Activated T-helper 1 cell treated with anti-CD3 and anti-CD28 coated beads, Interleukin-2, amount 50 U/mL, for 16 hours (primary cell): ENCODE measurements at places on chromosomes 13 and 19.

- no peak for DNase-seq
Measured at GRCh38 chr13:103157016-103157415, 90.8 kb upstream of the SLC10A2 start.

DNA sequence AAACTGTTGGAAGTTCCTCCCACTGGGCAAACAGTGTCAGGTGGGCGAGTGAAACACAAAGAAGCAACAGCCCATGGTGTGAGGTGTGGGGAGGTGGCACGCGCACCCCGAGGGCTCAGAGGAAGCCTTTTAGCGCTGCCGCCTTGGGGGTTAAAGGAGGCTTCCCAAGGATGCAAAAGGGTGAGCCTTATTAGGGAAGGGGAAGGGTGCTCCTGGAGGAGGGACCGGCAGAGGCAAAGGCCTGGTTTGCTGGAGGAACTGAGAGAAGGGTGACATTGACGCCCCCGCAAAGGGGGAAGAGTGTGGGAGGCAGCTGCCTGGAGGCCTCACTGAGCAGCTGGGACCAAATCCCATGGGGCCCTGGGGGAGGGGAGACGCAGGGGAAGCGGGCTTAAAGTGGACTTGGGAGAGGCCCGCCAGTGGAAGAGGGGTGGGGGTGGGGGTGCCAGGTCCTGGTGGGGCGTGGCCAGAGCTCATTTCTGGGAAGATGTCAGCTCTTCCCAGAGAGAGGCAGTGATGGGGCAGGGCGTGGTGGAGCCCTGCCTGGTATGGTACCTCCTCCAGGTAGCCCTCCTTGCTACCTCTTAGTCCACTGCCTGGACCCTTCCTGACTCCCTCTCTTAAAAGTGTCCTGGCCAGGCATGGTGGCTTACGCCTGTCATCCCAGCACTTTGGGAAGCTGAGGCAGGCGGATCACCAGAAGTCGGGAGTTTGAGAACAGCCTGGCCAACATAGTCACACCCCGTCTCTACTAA lies 12.0 kb upstream of the FCHO1 start:
- DNase-seq, result no peak

DNA sequence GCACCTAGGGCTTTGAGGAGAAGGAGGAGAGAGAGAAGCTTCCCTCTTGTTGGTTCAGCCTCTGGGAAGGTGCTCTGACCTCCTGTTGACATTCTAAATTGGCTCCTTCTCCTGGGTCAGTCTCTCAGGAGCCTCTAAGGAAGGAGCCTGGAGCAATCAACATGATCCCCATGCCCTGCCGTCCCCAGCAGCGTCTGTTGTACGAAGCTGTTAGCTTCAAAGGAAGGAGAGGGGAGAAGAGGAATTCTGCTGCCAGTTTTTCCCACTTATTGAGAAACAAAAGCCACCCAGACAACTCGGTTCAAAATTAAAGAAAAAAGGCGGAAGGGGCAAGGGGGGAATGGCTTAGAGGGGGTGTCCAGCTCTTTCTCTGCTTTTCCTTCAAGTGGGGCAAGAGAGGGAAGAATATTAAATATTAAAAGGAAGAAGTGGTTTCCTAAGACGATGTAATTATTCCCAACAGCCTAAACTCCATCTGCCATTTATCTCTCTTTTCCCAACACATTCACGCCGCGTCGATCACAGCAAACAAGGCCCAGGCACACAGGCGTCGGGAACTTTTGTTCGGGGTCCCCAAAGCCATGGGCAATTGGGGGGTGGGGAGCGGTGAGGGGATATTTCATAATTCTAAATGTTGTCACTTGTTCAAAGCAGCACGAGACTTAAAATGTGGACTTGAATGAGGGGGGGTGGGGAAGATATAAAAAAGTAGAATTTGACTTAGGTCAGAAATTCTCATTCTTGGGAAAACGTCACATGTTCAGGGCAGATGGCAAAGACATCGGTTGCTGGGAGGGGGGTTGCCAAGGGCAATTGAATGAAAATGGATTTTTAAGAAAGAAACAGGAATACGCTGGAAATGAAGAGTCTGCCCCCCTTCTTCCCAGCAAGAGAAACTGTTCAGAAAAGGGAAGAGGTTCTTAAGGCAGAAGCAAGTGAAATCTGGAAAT lies 116.8 kb upstream of the CACNA1A start:
- no peak for DNase-seq

DNA sequence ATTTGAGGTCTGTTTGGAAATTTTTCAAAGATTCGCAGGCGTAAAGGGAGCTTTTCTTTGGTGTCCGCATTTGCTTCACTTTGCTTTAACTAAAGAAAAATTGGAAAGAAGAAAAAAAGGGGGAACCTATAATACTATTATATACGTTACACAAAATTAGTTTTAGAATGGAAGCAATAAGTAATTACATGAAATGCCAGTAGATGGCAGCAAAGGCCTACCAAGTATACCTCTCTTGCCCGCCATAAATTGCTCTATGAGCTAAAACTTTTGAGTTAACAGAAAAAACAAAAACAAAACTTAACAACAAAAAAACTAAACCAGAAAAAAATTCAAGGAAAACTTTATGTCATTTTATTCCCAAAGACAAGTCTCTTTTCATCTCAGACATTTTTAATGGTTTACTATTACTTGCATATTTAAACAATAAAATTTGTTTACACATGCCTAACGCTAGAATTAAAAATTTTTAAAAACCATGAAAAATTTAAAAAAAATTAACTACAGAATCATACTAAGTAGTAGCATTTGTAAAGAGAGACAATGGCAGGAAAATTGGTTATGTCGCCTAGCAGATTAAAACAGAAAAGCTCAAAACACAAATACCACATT lies 271.4 kb downstream of the NALCN start:
- no peak for DNase-seq

DNA sequence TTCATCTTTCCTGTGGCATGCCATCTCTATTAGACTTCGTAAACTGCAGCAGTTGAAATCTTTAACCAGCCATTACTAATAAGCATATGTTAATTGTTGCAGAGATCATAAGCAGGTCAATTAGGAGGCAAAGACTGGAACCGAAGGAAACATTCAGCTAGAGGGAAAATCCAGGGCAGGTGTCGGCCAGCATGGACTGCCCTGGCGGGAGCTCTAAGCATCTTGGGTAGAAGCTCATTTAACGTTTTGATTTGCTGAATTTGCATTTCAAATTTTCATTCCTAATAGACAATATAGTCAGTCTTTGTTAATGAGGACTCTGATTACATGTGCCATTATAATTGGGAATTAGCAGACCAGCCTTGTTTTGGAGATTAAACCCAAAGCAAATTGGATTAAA lies 238.6 kb downstream of the POU4F1 start:
- DNase-seq, result no peak

- no peak for DNase-seq
Measured at GRCh38 chr13:110984381-110984780, 69.5 kb upstream of the ANKRD10 start.

DNA sequence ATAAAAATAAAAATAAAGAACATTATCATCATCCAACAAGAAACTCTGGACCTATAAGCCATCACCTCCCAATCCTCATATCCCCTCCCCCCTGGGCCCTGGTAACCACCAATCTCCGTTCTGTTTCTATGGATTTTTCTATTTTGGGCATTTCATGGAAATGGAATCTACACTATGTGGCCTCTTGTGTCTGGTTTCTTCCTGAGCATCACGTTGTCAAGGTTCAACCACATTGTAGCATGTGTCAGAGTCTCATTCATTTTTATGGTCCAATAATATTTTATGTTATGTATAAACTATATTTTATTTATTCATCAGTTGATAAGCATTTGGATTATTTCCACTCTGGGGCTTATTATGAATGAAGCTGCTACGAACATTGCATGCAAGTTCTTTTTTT lies 26.9 kb downstream of the SULT2B1 start:
- DNase-seq, result no peak

DNA sequence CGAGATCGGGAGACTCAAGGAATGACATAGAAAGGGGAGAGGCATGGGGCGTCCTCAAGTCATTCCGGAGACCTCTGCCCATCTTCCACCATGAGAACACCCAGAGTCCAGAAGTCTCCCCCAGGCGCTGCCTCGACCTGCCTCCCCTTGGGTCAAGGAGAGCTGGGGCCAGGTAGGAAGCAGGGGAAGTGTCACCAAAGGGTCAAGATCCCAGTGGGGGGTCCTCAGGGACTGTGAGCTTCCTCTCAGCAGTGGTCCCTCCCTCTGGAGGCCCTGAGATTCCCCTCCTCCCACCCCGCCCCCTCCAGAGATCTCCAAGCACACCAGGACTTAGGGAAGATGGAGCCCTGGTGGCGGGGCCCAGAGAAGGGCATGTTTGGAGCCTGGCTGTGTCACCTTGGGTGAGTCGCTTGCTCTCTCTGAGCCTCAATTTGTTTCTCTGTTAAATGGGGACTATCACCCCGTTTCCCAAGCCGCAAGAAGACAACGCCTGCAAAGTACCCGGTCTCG lies 919 bp downstream of the DACT3 start:
- DNase-seq, result no peak

- DNase-seq, result no peak
Measured at GRCh38 chr19:10836479-10837330, 693 bp upstream of the TMED1 start.

- DNase-seq, result no peak
Measured at GRCh38 chr13:33745370-33746324, 72.3 kb upstream of the RFC3 start.

- no peak for DNase-seq
Measured at GRCh38 chr19:39746836-39747529, 9.2 kb upstream of the CLC start.

DNA sequence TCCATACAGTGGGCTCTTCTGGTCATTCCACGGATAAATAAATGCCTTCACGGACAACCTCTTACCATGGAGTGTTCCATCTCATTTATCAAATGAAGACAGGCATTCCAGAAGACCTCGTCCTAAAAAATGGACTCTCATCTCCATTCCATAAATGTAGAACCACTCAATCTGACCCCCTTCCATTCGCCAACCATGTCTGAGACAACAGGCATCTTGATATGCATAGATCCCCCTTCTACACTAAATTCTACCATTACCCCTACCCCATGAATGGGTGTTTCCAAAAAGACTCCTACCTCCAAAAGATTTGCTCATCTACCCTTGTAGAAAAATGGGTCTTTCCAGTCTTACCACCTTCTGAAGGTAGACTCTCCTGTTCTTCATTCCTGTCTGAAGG lies 9.0 kb downstream of the RASIP1 start:
- DNase-seq, result no peak

GRCh38 chr19:35194012-35194984 lies 34.2 kb downstream of the FAM187B start:
- DNase-seq, result no peak

DNA sequence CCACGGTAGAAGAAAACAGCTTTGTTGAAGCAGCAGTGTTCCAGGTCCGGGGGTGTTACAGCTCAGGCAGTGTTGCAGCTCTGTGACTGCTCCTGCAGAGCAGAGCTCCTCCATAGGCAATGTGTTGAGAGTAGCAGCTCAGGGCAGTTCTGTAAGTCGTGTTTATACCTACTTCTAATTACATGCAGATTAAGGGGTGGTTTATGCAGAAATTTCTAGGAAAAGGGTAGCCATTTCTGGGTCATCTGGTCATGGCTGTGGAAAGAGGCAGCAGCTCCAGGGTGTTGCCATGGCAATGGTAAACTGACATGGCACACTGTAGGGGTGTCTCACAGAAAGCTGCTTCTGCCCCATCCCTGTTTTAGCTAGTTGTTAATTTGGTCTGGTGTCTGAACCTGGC lies 316.4 kb downstream of the GPC5 start:
- DNase-seq, result no peak

DNA sequence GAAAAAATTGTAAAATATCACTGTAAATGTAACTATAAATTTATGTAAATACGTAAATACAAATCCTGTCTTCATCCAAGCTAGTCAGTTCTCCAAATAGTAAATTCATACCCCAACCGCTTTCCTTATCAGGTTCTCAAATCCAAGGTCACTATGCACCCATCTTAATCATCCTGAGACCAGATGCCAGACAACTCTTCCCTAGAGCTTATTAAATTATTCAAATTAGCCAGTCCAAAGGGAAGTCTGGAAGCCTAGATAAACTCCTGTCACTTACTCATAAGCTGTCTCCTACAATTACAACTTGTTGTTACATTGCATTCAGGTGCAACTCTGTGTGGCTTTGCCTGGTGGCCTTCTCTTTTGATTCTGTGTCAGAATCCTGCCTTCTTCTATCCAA lies 836.1 kb upstream of the PCDH20 start:
- no peak for DNase-seq

GRCh38 chr19:10404888-10405820 lies 1.8 kb upstream of the CDC37 start:
- DNase-seq, result no peak

GRCh38 chr19:47228168-47228936 lies 2.6 kb downstream of the BBC3 start:
- no peak for DNase-seq

DNA sequence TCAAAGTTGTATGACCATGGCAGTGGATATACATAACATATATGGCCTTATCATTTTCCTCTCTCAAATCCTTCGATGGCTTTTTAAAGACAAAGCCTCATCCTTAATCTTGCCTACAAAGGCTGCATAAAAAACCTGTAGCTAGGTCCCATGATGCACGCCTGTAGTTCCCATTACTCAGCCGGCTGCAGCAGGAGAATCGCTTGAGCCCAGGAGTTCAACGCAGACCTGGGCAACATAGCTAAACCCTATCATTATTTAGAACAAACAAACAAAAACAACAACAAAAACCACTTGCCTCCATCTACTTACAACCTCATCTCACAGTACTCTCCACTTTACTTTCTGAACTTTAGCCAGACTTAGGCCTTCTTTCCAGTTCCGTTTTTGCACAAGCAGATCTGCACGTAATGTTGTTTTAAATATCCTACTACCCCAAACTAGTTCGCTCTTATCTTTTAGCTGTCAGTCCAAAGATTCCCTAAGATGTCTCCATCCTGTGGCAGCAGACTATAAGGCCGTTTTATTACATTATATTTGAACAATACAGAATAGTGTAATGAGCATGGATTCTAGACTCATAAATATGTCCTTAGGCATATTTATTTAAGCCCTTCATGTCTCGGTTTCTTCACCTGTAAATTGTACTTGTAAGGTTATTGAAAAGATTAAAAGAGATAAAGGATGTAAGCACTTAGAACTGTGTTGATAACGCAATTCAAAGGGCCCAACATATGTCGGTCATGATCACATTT lies 969 bp upstream of the POMP start:
- DNase-seq, result no peak

DNA sequence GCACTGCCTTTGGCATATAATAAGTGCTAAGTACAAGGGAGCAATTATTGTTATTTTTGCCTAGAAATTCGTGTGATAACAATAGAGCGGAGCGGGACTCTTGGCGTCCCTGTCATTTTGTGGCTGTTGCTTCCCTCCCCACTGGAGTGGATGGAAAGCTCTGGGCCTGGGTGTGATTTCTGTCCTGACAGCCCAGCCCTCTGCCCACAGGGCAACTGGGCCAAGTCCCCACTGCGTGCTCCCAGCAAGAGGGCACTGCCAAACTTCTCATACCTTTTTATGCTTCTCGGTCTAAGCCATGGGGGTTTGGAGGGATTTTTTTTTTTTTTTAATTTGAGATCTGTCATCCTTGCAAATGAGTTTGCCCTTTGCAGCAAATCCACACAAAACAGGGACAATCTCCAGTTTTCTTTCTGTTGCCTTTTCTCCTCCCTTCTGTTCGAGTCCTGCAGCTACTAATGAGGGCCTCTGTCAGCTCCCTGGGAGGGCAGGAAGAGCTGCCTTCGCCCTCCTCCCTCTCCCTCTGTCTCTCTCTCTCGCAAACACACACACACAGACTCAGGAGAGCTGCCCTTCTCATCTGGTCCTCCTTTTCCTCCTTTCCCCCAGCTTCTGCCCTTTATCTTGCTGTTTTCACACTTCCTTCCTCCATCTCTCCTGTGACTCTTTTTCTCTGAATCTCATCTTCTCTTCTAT lies 103.9 kb downstream of the DNAJC15 start:
- DNase-seq, result no peak

GRCh38 chr13:105997581-105998550 lies 537.6 kb downstream of the EFNB2 start:
- DNase-seq, result no peak
